NCI-H460 (cell line): ENCODE measurements at places on chromosomes 13 and 19.
A peak's percentile ranks its signal among the peaks of the same experiment; 100 is the strongest.

DNA sequence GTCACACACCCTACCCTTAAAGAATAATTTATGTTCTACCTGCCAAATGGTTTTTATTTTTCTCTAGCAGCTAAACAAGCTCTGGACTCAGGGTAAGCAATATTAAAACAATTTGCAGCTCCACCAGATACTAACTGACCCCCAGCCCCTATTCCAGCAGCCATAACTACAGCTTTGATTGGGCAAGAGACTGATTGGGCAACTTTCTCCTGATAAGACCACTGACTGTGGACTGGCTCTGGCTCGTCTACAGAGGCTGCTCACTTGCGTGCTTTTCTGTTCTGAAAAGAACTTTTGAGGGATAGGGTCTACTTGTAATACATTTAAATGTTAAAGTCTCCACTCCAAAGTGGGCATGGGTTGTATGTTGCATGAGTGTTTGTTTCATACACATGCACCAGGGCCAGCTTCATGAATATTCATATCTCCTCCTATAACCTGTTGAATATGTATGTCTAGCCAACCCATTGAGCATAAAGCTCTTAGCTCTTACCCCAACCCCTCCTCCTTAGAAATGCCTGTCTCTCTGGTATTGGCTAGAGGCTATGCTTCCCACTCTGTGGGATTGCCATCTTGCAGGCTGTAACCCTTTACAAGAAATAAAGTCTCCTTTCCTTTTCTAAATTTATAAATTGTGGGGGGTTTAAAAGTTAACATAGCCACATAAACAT lies 19.9 kb downstream of the OR7A5 start:
- no peak for DNase-seq

DNA sequence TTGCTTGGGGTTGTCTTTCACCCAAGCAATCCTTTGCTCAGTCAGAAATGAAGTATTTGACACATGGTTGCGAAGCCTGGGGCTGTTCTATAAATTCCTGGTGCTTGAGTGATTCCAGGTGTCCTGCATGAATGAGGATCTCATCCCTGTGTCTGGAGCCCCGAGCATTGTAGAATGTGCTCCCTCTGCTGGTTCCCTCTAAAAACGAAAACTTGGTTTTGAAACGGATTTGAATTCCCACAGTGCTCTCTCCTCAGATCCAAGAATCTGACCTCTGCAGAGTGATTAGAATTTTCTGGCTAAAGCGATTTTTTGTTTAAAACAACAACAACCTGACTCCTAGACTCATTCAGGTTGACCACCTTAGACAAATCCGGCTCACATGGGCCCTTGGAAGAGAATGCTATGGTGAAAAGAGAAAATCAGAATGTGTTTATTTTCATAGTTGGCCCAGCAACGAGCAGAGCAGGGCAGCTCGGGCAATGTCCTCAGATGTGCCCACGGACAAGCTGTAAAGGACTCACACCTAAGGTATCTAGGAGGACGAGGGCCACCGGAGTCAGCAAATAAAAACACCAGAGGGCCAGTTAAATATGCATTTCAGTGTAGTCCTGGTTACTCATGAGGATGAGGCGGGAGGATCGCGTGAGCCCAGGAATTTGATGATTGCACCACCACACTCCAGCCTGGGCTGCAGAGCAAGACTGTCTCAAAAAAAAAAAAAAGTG lies 8.7 kb upstream of the ATP12A start:
- peak; percentile 57 for DNase-seq

DNA sequence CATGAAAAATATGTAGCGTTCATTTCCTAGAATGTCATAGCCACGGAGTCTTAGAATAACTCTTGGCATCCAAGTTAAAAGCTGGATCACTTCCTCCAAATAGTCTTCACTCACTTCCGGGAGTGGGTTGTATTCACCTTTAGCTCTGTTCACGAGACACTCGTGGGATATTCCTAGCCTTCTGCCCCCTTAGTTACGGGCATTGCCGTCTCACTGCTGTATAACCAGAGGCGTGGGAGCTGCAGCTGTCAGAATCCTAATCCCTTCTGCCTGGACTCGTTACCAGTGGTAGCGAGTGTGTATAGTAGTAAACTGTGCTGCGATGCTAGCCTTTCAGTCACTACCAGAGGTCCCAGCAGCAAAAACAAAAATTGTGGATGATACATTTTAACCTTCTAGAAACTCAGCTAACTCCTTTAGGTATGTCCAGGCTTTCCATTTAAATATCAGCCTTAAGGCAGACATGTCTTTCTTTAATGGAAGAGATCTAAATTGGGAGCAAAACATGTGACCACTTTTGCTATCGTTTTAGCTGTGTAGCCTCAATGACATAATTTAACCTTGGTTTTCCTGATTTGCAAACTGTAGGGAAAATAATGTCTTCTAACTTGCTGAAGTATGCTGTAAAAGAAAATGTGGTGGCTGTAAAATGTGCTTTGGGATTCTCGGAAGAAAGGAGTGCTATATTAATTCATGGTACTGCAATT lies 34.1 kb downstream of the ERCC5 start:
- DNase-seq: no peak

- DNase-seq: no peak
These were observed 136.2 kb upstream of the ZNF536 start for GRCh38 chr19:30235946-30236345.

DNA sequence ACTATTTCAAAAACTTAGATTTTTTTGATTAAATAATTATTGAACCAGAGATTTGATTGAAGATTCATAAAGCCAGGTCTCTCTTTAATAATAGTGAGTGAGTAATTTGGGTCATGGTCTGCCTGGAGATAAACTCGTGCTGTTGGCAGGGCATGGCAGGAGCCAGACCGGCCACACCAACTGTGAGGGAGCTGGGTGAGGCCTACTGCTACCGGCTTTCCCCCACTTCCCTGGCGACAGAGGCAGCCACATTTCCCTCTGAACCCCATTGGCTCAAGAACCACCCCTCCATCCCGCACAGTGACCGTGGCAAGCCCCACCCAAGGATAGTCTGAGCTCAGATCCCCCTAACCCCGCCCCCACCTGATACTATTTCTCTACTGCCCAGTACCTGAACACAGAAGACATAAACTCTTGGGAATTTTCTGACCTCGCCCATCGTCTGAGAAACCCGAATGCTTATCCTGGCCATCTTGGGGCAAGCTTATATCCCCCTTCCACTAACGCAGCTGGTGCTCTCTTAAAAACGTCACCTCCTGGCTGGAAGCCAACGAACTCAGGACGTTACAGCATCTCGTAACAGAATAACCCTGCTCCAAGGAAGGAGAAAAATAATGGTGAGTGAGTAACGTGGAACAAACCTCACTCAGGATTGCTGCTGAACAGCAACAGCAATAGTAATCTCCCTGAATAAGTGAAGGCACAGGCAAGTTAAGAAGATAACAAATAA lies 627.6 kb upstream of the PCDH9 start:
- DNase-seq: no peak

DNA sequence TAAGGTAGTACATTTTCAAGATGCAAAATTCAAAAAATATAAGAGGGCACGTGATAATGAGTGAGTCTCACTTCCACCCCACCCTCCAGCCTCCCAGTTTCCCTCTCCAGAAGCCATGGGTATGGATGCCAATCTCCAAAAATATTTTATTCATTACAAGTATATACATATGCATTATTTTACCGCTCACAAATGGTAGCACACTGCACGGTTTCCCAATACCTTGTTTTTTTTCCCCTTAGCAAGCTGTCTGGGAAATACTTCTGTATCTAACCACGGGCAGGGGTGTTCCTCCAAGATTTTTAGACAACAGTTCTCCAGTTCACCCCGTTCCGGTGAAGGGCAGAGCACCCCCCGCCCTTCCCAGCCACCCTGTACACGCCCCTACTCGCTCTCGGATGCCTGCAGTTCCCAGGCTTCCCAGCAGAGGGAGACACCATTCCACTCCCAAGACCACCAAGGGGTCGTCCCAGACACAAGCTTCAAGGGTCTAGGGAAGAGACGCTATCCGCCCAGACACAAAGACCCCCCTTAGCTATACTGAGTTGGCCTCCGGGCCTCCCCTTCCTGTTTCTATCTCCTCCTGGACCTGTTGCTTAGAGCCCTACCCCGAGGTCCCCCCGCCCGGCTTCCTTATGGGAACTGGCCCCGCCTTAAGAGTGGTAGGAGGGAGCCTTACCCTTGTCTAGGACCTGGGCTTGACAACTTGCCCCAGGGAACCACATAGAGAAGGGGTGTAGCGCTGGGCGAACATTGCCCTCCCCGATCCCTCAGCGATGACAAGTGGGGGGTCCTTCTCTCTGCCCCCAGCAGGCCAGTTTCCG lies 1.1 kb upstream of the FXYD3 start:
- no peak for DNase-seq
